ENCODE measurements at places on chromosomes 11 and 22.

DNA sequence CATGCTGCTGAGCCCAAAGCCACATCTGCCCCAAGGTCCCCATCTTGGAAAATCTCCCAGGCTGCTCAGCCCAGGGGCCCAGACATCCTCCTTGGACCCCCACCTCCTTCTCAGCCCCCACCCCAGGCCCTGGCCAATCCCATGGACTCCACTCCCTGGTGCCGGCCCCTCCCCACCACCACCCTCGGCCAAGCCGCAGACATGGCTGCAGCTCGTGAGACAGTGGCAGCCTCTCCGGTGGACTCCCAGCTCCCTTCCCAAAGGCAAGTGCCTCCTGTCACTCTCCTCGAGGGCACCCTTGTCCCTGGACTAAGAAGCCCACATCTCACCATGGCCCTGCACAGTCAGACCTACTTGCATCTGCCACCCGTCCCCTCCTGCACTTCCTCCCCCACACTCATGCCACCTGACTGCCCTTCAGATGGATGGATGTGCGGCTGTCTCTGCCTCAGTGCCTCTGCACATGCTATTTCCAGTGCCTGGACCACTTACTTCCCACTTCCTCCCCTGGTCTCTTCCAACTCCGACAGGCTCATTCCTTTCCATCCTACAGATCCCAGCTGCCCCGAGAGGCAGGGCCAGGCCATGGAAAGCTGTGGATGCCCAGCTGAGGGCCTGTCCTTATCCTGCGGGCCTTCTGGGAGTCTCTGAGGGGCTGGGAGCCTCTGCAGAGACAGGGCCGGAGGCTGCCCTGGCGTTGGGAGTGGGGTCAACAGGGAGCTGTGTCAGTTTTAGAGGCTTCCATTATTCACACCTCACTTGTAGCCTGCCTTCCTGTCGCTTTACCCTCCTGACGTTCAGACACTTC lies 25.5 kb upstream of the RFPL3 start:
- no peak for DNase-seq

- DNase-seq, result no peak
Observed at GRCh38 chr11:133809569-133810491, 35.5 kb downstream of the SPATA19 start.

DNA sequence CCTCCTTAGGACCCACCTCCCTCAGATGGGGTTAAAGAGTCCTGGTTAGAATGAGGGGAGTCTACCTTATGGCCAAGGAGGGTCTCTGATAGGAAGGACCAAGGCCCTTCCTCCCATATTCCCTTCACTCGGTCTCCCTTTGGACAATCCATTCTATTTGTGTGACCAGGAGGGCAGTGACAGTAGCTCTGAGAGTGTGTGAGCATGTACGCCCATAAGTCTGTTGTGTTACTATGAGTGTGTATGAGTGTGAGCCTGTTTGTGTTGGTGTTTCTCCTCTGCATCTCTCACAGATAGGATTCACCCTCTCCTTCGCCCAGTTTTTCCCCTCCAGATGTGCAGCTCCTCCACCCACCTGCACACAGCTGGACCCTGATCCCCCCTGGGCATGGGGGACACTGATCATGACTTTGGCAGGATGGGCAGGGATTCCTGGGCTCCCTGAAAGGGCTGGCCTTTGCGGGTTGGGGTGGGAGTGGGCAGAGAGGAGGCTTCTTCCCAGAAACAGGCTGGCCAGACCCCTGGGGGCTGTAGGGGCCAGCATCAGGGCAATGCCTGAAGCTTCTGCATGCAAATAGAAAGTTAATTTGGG lies 14.5 kb downstream of the PHLDB1 start:
- no peak for DNase-seq

DNA sequence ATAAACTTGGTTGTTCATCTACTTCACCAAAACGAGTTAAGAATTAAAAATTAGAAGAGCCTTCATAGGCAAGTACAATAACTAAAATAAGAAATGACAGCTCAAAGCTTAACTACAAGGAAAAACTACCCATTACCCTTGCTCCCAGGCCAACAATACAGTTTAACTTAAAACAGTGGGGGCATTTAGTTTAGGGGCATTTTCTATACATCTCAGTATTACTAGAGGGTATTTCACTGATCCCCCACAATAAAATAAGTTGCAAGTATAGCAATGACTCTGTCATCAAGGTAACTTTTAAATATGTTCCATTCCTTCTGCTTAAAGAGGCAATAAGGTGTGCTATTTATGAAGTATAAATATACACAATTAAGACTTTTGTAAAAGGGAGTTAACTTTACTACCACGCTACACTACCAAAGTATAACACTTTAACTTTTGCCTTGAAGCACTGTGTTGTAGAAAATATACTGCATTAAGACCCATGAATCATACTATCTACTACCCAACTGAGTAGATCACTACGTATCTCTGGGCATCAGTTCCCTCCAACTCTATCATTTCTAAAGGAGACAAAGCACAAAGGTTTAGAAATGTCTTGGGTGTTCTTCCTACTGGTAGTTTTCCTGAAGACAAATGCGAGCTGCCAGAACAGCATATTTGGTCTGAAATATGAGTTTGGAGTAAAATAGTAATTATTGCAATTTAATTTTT lies 29.8 kb downstream of the CHORDC1 start:
- no peak for DNase-seq

- DNase-seq, result peak; percentile 34
Observed at GRCh38 chr11:94128291-94128745, 323 bp upstream of the PANX1 start.

DNA sequence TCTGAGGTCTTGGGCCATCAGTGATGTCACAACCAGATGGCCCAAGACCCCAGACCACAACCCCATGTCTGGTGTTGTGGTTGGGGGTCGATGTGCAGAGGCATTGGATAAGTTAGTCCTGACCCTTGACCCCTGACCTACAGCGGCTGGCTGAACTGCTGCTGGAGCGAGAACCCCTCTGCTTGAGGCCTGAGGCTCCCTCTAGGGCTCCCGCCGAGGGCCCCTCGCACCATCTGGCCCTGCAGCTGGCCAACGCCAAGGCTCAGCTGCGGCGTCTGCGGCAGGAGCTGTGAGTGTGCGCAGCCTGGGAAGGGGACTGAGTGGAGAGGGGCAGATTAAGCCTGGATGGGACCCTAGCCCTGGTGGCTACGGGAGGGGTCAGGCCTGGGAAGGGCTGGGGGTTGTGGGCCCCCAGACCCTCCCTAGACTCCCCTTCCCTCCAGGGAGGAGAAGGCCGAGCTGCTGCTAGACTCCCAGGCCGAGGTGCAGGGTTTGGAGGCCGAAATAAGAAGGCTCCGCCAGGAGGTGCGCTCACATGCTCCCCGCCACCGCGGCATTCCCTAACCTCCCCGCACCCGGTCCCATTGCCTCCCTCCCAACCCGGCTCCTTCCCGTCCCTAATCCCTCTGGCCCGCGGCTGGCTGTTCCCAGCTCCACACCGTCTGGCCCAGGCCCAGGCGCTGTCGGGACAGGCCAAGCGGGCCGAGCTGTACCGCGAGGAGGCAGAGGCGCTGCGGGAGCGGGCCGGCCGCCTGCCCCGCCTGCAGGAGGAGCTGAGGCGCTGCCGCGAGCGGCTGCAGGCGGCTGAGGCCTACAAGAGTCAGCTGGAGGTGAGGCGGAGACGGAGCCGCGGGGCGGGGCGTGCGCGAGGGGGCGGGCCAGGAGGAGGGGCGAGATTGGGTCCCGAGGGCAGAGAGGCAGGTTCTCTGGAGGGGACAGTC lies 2.1 kb downstream of the CCDC88B start:
- peak; percentile 93 for DNase-seq

- DNase-seq, result no peak
Observed at GRCh38 chr11:35798423-35798822, 135.8 kb downstream of the TRIM44 start.

- DNase-seq, result no peak
Observed at GRCh38 chr11:93000511-93001476, 31.3 kb downstream of the MTNR1B start.

Data from stimulated activated CD4-positive, alpha-beta T cell treated with anti-CD3 and anti-CD28 coated beads, Interleukin-1b, Interleukin-23, amount 100 ng/mL, for 48 hours (primary cell).